ENCODE measurements at places on chromosomes 3 and 15.

GRCh38 chr3:119160361-119160760 lies 13.0 kb upstream of the UPK1B start:
- DNase-seq = no peak

DNA sequence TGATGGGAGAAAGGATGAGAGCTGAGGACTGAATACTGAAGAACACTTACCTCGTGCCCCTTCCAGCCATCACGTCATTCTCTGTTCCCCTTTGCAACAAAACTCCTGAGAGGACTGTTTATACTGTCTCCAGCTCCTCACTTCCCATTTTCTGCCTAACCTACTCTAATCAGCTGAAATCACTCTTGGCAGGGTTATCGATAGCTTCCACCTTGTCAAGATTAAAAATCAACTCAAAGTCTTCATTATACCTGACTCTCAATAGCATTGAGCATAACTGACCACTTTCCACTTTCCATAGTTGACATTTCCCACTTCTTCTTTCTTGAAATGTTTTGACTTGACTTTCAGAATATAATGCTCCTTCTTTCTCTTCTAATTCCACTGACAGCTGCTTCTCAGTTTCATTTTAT lies 4.3 kb downstream of the BTBD1 start:
- no peak for DNase-seq

- no peak for DNase-seq
Measured at GRCh38 chr3:161208931-161209330, 12.2 kb upstream of the NMD3 start.

- no peak for DNase-seq
Measured at GRCh38 chr3:143354342-143354741, 234.8 kb downstream of the CHST2 start.

- no peak for DNase-seq
Measured at GRCh38 chr15:96344706-96345559, 14.4 kb downstream of the NR2F2 start.

DNA sequence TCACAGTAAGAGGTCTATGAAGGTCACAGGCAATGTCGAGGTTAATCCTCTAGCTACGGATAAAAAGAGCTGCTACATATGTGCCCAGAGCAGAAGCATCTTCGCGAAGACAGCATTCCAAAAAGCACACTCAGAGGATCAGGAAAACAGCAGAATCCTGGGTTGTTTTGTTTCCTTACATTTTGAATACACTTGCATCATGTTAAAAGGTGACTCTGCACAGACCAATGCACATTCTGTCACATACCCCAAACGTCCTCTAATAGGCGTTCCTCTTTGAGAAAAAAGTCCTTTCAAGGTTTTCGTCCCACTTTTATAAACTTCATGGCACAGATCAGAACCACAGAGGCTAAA lies 52.7 kb downstream of the VGLL4 start:
- no peak for DNase-seq

DNA sequence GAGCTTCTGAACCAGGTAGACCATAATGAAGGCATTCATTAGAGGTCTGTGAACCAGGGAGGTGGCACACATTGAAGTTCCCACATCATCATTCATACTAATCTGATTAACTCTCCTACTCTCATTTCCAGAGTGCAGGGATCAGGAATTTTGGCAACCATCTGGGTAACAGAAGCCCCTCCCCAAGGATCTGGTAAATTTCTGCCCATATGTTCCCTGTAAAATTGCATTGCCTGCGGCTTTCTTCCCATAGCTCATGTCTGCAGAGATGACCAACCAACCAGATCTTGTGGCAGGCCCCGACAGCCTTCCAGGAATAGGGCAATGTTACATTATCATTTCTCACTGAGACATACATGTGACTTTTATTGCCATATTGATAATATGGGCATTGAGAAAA lies 111.4 kb upstream of the CHL1 start:
- no peak for DNase-seq

DNA sequence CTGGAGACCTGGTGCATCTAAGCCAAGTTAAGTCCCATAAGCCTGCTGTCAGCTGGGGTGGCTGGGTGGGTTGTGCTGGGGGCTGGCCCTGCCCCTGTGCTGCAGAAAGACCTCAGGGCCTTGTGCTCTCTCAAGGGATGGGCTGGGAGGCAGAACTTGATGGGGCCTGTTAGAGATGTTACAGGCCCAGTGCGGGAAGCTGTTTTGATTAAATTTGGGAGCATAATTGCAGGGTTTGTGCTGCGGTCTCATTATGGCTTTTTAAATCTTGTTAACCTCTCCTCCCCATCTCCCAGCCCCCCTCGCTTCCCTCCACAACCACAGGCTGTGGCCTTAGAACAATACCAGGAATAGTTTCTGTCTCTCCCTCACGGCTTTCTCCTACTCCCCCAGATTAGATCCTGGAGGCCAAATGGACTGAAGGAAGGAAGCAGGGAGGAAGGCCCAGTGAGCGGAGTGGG lies 87.6 kb upstream of the TLE3 start:
- DNase-seq = no peak

GRCh38 chr3:72338942-72339669 lies 509.1 kb downstream of the SHQ1 start:
- no peak for DNase-seq

DNA sequence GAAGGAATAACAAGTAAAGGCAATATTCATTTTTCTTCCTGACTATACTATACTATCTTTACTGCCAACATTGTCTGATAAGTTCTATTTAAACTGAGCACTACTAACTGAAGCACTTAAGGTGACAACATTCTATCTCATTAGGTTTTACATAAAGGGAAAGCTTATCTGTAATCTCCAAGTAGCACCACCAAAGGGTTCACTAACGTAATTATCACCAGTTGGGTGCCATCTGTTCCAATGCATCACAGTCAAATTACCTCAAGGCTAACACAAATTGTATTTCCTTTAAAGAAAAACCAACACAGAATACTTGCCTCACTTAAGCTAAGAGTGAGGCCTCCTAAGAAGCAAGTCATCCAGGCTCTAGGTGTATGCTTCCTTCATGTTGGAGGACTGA lies 453.8 kb downstream of the RAP2B start:
- no peak for DNase-seq

GRCh38 chr3:160754371-160754854 lies 1.6 kb upstream of the PPM1L start:
- no peak for DNase-seq

- no peak for DNase-seq
Measured at GRCh38 chr3:150359381-150359780, 48.7 kb upstream of the TSC22D2 start.

- DNase-seq = no peak
Measured at GRCh38 chr3:149203758-149204157, 17.9 kb downstream of the CP start.

DNA sequence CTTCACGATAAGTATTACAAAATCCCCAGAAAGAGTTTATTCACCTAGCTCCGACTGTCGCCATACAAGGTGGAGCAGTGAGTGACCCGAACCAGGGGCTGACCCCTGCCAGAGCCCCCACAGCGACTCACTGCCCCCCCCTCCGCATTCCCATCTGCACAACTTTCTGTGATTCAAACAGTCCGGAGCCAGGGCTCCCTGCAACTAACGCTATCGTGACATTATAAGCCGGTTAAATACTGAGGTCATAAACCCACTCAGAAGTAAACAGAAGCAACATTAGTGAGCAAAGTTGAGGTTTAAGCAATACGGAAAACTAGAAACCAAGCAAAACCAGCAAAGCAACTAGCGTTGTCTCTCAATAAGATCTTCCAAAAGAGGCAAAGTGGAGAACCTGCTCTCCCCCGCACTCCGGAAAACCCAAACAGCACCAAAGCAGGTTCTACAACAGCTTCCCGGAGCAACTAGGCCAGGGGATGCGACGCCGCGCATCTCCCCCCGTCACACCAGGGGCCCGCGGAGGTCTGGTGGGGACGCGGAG lies 642 bp downstream of the SCAP start:
- DNase-seq = no peak

DNA sequence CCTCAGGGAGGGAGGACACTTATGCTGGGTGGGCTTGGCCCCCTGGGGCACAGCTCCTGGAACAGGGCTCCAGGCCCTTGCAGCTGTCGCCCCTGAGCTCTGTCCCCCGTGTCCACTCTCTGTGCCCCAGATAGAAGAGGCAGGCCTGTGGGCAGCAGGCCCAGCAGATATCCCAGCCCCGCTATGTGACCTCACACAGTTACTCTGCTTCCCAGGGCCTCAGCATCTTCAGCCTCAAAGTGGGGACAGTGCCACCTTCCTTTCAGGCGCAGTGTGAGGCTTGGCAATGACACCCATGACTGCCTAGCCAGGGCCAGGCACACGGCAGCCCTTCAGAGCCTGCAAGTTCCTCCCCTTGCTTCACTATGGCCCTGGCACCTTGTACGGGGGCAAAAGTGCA lies 98.4 kb downstream of the IQSEC1 start:
- peak; percentile 44 for DNase-seq

DNA sequence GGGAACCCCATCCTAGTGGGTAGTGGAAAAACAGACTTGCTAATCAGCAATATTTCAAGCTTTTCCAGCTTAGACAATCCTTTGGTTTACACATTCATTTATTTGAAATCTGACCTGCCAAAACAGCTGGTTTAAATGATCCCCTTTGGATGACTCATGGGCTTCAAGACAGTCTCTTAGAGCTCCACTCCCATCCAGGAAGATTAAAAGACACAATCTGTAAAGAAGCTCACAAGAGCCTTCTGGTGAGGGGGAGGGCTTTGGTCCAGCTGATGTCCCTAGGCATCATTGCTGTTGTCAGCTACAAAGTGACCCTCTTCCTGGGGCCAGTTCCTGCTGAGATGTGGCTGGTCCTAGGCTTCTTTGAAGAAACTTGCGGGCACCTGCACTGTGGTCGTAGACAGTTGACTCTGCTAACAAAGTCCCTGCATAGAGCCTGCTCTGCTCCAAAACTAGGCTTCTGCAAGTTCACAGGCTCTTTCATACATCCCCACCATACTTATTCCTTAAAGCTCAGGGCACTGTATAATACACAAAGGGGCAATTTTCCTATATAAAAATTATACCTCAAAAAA lies 73.7 kb downstream of the IGSF11 start:
- no peak for DNase-seq

GRCh38 chr15:69978603-69979002 lies 119.1 kb downstream of the TLE3 start:
- DNase-seq = no peak

DNA sequence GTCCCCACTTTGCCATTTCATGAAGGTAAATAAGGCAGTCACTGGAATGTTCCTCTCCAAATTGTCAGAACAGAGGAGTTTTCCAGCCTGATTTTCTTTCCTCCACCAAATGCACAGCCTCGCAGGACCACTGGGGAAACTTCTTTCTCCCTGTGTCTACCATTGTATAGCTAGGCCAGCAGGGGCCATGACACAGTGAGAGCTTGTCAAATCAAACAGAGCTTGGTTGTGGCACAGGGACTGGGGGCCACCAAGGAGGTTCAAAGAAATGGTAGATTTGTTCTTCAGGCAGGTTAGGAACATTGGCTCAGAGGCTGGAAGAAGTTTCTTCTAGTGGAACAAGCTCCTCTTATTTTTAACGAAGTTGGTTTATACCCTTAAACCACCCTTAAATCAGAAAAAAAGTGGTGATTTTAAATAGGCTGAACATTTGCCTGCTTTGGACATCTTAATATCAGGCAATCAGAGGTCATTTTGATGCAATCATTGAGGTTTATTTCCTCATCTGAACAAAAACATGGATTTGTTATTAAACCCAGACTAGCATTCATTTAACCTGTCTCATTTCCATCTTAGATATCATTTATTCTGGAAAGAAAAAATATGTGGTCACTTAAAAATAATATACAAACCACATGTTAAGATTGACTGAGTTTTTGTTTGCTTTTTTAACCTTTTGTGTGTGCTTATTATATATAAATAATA lies 105.6 kb downstream of the GTPBP8 start:
- no peak for DNase-seq

GRCh38 chr15:38486936-38487335 lies 33.0 kb downstream of the FAM98B start:
- no peak for DNase-seq

DNA sequence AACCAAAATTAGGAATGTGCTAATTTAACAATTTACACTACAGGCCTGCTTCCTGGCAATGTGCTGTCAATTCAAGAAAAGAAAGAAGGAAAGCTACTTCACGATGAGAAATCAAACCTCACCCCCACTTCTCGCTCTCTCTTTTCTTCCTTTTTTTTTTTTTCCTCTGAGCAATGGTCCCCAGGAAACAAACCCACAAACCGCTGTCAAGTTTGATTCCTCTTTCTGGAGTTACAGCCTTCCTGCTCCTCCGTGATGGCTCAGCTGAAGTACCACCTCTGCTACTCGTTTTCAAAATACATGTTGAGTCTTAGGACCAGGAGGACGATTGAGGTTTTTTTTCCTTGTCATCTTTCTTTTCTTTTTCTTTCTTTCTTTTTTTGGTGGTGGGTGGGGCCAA lies 3.4 kb upstream of the TRIM71 start:
- no peak for DNase-seq

- DNase-seq = no peak
Measured at GRCh38 chr3:49606427-49606826, 52.1 kb downstream of the BSN start.

DNA sequence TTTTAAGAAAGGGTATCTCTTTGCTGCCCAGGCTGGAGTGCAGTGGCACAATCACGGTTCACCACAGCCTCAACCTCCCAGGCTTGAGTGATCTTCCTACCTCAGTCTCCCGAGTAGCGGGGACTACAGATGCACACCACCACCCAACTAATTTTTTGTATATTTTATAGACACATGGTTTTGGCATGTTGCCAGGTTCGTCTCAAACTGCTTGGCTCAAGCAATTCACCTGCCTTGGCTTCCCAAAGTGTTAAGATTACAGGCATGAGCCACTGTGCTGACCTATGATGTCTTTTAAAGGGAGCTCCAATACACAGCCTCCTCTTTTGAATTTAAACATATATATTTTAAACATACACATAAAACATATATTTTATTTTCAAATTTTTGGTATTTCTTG lies 60.9 kb downstream of the SLC9C1 start:
- peak; percentile 20 for DNase-seq

GRCh38 chr15:37040072-37040742 lies 60.1 kb downstream of the MEIS2 start:
- DNase-seq = no peak

DNA sequence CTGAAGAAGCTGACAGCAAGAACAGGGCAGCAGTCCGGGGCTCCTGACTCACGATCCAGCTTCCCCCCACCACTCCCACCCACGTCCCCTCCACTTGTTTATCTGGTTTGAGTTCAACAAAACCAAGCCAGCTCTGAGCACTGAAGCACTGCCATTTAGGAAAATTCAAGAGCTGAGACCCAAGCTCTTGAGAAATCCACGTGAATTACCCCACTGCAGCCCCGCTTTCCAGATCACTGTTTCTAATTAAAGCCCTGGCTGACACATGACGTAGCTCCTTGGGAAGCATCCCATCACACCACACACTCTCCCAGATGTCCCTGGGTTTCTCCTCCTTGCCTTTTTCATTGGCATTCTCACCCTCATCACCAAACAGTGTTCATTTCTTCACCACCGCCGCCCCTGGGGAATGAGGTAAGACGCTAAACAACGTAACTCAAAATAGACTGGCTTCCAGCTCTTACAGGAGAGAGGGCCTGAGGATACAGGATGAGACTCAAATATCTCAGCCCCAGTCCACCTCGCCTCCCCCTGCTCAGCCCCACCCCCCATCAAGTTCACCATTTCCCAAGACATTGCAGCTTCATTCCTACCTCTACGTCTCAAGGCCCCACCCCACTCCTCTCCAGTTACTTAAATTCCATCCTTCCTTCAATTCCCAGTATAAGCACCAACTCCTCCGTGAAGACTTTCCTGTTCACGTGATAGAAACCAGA lies 95.4 kb downstream of the SRGAP3 start:
- no peak for DNase-seq

- no peak for DNase-seq
Measured at GRCh38 chr3:36215241-36215640, 165.1 kb upstream of the STAC start.

Data from Right ventricle myocardium inferior (tissue), 1 donor.